ENCODE measurements at places on chromosomes 7 and 10.

DNA sequence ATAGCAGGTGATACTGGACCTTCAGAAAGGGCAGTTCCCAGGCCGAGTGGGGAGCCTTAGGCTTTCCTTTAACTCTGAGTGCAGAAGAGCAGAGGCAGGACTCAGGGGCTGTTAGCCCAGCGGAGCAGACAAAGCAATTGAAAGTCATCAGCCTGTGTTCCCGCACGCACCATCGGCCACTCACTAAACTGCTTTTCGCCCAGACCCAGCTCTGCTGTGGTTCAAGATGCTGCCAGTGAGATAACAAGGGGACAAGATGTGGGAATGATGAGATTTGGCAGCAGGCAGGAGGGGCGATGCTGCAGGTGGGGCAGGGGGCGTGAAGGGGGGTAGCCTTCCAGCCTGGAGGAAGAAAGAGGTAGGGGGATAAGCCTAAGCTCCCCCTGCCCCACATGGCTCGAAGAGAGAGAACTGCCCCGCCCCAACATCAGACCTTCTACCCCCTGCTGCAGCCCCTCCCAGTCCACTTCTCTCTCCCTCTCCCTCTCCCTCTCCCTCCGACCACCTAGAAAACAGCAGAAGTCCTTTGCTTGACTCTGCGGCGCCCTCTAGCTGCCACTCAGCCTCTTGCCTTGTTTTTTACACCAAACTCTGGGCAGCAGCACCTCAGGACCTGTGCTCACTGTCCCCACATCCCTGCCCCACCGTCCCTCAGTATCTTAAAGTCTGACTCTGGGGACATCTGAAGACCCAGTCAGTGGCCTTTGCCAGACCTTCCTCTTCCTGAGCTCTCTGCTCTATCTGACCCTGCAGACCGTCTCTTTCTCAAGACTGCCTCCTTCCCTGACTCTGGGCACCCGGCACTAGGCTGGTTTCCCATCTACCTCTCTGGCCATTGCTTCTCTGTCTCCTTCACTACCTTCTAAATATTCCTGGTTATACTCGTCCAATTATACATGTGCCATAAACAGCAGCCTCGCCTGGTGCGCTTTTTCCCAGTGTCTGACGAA lies 110.5 kb downstream of the C10orf105 start:
- DNase-seq: peak; percentile 42

- no peak for DNase-seq
These were observed 121.3 kb downstream of the ADCY1 start for GRCh38 chr7:45695249-45695995.

- DNase-seq: no peak
These were observed 492.9 kb upstream of the FOXK1 start for GRCh38 chr7:4189131-4189570.

- peak; percentile 54 for DNase-seq
These were observed 4.6 kb downstream of the ARPC1B start for GRCh38 chr7:99379043-99379577.

DNA sequence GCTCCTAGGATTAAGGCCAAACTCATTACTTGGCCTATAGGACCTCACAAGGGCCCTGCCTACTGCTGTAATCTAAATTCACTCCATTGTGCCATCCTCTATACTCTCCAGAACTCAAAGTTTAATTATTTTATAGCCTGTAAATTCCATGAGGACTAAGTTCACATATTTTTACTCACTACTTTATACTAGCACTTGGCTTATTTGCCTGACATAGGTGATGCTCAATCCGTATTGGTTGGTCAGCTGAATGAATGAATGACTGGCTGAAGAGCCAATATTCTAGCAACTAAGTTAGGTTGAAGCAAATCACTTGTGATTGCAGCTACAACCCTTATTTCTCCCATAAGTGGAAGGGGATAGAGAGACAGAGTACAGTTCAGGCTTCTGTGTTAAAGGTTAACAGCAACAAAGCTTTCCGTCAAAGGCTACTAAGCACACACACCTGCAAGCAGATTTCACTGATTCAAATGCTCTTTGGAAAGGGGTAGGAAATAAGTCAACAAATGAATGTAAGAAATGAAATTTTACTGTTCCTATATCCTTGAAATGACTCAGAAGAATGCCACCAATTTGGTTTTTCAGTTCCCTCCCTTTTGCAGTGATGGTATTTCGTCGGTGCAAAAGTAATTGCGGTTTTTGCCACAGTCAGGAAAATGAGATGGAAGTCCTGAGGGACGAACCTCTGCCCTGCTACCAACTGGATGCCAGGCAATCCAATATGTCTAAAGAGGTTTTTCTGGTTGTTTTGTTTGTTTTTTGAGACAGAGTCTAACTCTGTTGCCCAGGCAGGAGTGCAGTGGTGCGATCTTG lies 120.7 kb downstream of the COL28A1 start:
- no peak for DNase-seq

- DNase-seq: no peak
These were observed 176.3 kb upstream of the BMPER start for GRCh38 chr7:33728873-33729551.

- DNase-seq: no peak
These were observed 74.9 kb downstream of the CARD11 start for GRCh38 chr7:2968616-2969397.

GRCh38 chr10:77350134-77350533 lies 287.5 kb downstream of the KCNMA1 start:
- no peak for DNase-seq

GRCh38 chr7:54802841-54803240 lies 43.8 kb upstream of the SEC61G start:
- no peak for DNase-seq

GRCh38 chr7:111540199-111540815 lies 22.0 kb downstream of the IMMP2L start:
- DNase-seq: no peak

GRCh38 chr7:122219253-122219865 lies 75.3 kb upstream of the AASS start:
- no peak for DNase-seq

DNA sequence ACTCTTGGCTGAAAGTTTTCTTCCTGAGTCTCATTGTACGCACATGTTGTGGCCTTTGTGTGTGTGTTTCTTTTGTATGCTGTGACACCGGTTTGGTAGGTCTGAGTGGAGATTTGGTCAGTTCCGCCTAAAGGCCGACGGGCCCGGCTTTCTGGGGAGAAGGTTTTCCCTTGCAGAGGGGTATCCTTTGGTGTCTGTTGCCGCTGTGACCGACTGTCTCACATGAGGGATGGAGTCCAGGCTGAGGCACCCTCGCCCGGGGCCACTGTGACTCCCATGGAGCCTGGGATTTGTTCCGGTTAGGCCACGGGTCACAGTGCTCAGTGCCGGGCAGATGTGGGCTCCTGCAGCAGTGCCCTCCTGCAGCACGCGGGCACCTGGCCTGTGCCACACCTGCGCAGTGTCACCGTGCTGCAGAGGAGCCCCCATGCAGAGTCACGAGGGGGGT lies 19.4 kb downstream of the INPP5A start:
- DNase-seq: no peak

DNA sequence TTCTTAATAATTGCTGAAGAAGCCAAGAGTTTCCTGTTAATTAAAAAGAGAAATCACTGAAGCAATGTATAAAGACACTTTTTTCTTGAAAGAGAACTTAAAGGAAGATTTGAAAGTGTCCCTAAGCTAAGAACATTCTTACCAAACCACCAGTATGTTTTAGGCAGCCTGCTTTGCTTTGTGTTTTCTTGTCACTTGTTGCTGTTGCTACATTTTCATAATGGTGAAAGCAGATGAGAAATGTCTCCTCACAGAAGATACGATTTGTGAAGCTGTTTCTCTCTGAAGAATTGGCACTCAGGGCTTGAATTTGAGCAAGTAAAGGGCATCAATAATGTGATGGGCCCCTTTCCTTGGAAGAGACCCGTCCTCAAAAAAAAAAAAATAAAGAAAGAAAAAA lies 30.9 kb downstream of the TCF7L2 start:
- DNase-seq: no peak

GRCh38 chr10:100744136-100744986 lies 1.0 kb upstream of the PAX2 start:
- no peak for DNase-seq

DNA sequence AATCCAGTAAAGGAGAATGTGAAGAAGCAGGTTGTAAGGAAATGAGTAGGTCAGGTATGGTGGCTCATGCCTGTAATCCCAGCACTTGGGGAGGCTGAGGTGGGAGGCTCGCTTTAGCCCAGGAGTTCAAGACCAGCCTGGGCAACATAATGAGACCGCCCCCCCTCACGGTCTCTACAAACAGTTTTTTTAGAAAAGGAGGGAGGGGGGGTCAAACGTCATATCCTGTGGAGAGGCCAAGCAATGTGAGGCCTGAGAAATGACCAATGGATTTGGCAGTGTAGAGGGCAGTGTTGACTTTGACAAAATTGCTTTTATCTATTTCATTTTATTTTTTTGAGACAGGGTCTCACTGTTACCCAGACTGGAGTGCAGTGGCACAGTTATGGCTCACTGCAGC lies 2.3 kb upstream of the DNAJB12 start:
- DNase-seq: no peak

All from stimulated activated CD4-positive, alpha-beta T cell treated with anti-CD3 and anti-CD28 coated beads, Interleukin-4, amount 100 ng/mL, for 4 hours (primary cell).